ENCODE measurements at places on chromosomes 7 and 10.
A peak's percentile ranks its signal among the peaks of the same experiment; 100 is the strongest.

DNA sequence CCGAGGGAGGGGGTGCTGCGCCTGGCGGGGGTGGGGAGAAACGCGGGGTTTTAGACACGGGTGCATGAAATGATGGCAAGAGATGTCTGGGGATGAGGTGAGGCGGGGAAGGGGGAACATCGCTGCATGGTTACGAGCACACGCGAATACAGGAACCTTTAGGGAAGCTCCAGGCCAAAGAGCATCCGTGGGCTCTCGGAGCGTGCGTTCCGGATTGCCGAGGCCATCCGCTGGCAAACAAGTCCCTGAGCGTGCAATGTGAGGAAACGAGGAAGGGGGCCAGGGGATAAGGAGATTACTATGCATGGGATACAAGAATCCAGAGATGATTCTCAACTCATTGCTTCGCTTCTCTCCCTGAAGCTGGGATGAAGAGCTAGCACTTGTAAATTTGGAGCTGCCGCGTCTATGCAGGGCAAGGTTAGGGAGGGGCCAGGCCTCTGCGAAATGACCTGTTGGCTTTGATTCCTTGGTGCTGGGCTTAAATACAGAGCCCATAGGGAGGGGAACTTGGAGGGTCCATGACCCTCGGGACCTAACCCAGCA, 520 bp upstream of the WNT2 start:
- no peak for DNase-seq

- DNase-seq = peak; percentile 4
Observed at GRCh38 chr7:141291541-141291940, 217.7 kb downstream of the TMEM178B start.

DNA sequence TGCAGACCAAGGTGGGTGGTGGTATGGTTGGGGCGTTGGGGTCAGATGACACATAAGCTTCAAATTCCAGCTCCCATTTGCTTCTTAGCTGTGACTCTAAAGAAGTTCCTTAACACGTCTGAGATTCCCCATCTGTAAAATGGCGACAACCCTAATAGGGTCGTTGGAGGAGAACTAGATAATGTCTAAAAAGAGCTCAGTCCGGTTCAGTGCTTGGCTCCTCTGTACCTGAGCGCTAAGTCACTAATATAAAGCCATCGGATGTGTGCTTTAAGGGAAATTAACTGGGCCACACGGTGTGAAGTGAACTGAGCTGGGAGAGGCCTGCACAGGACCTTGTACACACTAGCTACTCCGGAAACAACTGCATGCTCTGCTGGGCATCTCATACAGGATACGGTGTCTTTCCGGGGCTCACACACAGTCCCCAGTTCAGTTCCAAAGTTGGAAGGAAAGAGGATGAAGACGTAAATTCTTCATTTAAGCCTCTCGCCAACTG, 476 bp upstream of the ZFYVE27 start:
- DNase-seq = no peak

DNA sequence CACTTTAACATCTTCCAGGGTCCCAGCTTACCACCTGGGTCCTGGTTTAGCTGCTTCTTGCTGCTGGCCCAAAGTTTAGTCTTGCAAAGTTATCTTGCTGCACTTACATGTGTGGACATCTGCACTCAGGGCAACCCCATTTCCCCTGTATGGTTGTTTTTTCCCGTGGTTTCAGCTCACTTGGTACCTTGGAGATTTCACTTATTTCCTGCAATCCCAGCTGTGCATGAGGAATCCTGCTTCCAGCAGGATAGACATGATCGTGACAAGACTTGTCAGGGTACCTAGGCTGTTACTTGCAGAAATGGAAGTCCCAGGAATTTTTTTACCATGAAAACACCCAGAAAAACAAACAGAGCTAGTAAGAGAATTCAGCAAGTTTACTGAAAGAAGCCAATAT, 95.9 kb upstream of the LEP start:
- no peak for DNase-seq

- no peak for DNase-seq
Observed at GRCh38 chr10:51522858-51523257, 176.5 kb downstream of the CSTF2T start.

DNA sequence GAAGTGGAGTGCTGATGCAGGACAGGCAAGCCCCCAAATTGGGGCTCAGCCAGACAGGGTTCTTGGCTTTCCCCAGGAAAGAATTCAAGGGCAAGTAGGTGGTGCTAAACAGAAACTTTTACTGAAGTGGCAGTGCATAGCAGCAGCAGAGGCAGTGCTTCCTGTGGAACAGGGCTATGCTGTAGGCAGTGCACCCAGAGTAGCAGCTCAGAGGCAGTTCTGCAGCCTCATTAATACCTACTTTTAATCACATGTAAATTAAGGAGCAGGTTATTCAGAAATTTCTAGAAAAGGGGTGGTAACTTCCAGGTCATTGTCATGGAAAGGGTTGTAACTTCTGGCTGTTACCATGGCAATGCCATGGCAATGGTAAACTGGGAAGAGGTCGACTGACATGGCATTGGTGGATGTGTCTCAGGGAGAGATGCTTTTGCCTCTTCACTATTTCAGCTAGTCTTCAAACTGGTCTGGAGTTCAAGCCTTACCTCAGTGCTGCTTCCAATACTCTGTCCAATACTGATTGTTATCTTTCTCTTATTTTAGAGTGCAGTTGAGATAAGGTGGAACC, 29.2 kb downstream of the PRSS58 start:
- DNase-seq = no peak

- no peak for DNase-seq
Observed at GRCh38 chr7:1358376-1359050, 100.8 kb downstream of the MICALL2 start.

GRCh38 chr7:78489476-78490240, 691.1 kb downstream of the PHTF2 start:
- DNase-seq = no peak

GRCh38 chr7:139687211-139687954, 90.4 kb downstream of the HIPK2 start:
- no peak for DNase-seq

DNA sequence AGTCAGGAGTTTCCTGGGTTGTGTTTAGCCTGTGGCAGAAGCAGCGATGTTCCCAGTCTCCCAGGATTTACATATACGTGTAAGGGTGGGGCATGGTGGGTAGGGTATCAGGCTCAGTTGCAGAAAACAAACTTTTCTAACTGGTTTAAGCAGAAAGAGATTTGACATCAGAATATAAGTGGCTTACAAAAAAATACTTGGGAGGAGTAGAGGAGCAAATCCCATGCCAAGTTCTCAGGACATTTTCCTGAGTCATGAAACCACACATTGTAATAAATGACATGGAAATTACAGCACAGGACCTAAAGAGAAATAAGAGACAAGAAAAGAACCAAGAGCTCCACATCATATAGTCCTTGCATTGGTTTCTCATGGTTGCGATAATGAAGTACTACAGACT, 26.2 kb upstream of the FRMD4A start:
- no peak for DNase-seq

DNA sequence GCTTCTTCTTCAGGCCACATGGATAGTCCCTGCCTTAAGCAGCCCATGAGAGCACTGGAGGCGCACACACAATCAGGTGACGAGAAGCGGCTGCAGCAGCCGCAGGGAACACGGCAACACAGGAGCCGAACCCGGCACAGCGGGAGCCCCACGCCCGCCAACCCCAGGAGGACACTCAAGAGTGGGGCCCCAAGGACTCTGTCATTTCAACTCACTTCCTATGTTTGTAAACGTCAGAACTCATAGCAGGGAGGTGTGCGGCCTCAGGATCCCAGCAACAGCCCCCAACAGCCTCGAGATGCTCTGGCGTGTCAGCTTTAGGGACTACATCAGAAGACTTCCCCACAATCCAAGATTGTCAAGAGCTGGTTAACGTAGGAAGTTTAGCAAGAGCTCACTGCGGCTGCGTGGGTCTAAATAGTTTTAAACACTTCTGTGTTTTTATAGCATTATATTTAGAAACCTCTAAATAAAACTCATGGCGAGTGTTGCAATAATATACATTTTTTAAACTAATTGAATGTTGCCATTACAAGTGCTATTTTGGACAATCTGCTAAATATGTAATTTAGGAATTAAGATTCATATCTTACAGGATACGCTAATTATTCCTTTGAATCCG, 123.4 kb downstream of the MAD1L1 start:
- no peak for DNase-seq

- DNase-seq = no peak
Observed at GRCh38 chr10:97199152-97199551, 13.4 kb upstream of the SLIT1 start.

GRCh38 chr7:25638590-25639244, 410.4 kb upstream of the NPVF start:
- no peak for DNase-seq

GRCh38 chr7:90613088-90613498, 17.0 kb downstream of the CDK14 start:
- peak; percentile 39 for DNase-seq

DNA sequence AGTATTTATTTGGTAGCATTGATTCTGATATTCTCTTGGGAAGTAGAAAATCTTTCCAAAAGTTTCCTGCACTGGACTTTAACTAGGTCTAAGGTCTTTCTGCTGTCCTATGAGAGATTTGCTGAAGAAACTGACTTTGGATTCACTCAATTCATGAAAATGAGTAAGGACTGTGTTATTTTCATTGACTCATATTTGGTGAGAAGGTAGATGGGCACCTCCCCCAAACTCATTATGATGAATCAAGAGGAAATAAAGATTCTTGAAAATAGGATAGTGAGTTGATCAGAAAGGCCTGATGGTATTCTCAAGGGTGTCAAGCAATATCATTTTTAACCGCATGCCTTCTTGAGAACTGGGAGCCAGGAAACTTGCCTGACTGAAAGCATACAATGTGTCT, 110.3 kb downstream of the RNF133 start:
- no peak for DNase-seq

- no peak for DNase-seq
Observed at GRCh38 chr7:68529221-68529620, 1069.1 kb upstream of the AUTS2 start.

GRCh38 chr7:111820121-111820520, 257.8 kb upstream of the IMMP2L start:
- DNase-seq = no peak

GRCh38 chr7:127789031-127789430, 137.0 kb downstream of the SND1 start:
- DNase-seq = no peak

DNA sequence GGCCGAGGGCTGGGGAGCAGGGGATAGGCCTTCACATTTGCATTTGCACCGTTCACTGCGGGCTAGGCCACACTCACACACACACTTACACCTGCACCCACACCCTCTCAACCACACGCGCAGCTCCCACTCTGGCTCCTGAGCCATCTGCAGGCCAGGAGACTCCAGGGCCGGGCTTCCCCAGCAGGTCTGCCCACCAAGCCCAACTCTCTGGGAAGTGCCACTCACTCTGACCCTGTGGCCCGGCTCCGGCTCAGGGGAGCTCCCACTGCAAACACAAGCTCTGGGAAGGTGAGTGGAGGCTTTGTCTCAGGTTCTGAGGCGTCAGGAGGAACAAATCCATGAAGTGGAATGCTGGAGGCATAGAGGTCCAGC, 157.9 kb downstream of the NRF1 start:
- DNase-seq = no peak

- no peak for DNase-seq
Observed at GRCh38 chr10:81116201-81116600, 578.5 kb downstream of the SH2D4B start.

DNA sequence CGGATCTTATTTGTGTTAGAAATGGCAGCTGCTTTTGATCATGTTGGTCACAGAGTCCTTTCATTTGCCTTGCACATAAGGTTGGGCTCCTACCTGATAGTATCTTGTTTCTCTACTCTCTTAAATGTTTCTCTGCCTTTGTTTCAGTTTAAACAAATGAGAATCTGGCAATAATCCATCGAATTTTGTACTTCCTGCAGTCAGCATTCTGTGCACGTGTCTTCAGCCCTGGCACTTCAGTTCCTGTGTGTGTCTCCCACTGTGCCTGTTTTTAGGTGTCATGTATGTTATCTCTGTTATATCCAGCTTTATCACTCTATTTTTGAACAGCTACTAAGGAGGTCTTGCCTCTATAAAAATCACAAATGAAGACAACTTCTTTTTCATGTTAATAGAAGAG, 28.4 kb upstream of the PTER start:
- DNase-seq = no peak

DNA sequence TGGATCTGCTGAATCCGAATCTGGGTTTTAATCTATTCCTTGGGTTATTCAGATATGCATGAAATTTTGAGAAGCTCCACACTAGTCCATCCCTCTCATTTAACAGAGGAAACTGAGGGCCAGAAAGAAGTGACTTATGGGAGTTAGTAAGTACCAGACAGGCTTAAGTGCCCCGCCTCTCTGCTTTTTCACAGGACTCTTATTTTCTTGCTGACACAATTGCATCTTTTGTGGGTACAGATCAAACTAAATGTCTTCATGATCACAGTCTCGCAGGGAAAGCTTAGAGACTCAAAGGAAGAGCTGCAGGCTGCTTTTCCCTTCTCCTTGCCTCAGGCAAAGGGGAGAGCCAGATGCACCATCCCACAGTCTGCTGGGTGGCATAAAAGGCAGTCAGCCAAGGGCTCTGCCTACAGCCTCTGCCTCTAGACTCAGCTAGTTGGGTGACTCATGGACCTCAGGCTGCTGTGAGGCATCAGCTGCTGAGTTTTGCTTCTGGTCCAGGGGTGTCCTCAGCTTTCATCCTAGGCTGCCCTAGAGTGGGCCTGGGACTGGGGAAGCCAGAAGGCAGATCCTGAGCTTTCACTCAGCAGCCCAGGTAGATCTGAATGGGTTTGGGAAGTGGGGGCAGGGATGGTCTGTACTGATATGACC, 11.6 kb downstream of the GOLGA7B start:
- no peak for DNase-seq

DNA sequence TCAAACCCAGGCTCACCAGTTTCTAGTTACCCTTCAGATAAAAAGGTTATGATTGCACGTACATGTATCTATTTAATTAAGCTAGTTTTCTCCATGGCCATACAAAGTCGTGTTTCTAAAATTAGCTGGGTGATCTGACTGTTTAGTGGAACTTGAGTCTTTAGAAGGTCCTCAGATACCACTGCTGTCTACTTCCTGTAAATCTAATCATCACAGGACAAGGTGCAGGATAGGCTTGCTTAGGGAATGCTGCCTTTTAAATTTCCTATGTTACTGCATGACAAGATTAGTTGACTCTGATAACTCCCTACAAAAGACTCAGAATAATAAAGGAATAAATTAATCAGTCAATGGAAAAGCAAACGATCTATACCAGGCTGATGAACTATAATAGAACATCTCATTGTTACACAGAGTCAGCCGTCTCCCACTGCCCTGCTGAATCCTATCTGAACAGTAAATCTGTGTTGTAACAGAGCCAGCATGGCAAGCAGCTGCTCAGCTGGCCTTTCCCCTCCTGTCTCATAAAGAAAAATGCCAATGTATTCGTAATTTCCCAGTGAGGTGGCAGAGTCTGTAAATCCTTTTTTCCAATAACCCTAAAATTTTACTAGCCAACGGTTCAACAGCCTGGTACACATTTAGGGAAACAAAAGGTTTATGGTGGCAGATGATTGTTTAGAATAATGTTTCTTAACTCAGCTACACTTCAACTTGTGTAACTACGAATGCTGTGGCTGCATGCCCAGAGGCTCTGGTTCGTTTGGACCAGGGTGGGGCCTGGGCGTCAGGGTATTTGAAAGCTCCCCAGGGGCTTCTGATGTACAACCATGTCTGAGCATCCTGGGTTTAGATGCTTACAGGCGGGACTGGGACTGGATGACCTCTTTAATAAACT, 318.0 kb downstream of the PAXIP1 start:
- DNase-seq = no peak
